ENCODE measurements at places on chromosomes 2 and 18.

DNA sequence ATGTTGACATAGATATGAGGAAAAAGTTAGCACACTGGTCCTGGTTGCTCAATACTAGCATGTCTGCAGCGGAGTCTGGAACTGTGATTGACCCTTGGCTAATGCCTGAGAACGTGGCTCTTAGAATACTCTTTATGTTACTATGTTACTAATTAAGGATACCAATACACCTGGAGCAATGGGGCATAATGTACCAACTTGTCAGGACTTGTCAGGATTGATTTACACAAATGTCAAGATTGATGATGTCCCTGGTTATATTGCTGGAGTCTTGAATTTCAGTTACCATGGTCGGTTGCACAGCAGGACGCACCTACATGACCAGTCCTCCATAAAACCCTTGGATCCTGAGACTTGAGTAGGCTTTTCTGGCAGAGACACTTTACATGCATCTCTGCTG, 810.9 kb downstream of the CPS1 start:
- no peak for DNase-seq

DNA sequence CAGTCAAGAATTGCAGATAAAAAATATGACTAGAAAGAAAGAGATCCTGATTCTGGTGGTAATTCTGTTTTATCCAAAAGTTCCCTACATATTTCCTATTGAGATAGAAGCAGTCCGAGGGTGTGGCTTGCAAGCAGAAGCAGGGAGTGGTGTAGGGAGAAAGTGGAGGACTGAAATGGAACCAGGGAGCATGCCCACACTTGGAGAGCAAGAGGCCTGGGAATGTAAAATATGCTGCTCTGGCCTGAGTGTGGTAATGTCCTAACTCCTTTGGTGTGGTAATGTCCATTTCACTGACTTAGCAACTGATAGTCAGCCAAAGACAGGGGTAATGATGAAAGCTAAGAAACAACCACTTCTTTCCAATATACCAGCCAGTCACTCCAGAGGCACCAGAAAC, 30.1 kb upstream of the FMNL2 start:
- DNase-seq, result no peak

DNA sequence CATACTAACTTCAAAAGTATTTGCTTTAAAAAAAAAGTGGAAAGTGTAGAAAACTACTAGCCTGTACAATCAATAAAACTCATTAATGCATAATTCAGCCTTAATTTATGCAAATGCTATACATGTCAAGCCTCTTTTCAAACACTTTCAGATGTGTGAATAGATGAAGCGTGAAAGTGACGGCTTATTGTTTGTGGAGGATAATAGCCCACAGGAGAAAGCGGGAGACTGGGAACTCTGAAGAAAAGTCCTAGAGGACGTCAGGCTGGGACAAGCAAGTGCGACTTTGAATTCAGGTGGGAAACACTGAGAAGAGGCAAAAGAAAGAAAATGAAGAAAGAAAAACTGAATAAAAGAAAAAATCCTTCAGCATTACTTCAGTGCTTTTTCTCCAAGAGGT, 108.5 kb downstream of the STK39 start:
- DNase-seq, result no peak

DNA sequence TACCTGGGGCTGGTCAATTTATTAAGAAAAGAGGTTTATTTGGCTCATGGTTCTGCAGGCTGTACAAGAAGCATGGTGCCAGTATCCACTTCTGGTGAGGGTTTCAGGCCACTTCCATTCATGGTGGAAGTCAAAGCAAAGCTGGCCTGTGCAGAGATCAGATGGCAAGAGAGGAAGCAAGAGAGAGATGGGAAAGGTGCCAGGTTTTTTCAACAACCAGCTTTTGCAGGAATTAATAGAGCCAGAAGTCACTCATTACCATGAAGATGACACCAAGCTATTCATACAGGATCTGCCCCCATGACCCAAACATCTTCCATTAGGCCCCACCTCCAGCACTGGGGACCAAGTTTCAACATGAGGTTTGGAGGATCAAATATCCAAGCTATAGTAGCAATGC, 56.8 kb upstream of the ST3GAL5 start:
- no peak for DNase-seq

- no peak for DNase-seq
Measured at GRCh38 chr2:155125585-155126230, 427.2 kb downstream of the KCNJ3 start.

DNA sequence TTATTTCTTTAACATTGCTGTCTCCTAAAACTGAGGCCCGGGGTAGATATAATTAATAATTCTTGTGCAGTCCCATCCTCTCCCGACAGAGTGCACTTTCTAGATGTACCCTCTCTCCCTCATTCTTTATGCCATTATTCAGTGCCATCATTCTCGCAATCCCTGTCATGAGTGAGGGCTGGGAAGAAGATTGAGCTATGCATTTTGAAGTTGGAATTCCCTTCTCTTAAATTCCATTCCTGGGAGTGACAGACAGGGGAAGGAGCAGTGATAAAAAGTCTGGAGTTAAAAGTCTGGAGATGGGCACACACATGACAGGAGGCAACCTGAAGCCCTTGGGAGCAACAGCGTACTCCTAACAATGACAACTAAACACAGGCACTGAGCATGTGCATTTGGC, 2.6 kb upstream of the KCNE4 start:
- DNase-seq, result no peak

DNA sequence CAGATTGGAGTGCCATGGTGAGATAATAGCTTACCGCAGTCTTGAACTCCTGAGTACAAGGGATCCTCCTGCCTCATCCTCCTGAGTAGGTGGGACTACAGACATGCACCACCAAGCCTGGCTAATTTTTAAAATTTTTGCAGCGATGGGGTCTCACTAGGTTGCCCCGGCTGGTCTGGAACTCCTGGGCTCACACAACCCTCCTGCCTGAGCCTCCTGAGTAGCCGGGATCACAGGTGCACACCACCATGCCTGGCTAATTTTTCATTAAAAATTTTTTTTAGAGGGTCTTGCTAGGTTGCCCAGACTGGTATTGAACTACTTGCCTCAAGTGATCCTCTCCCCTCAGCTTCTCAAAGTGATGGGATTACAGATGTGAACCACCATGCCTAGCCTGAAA, 27.8 kb downstream of the RAB31 start:
- no peak for DNase-seq
